Adrenal gland (tissue), 19 donors: ENCODE measurements at places on chromosomes 5 and 9. TPM values are rescaled to one million over a fixed set of nuclear protein-coding genes. Genes with fewer than 3 reads are reported as not detected.

C5orf15 gene
- 90.1 TPM for total RNA-seq

SPZ1 gene
- total RNA-seq = not detected

PTPRD gene
- 7.1 TPM for total RNA-seq

IGIP gene
- 14.6 TPM for total RNA-seq

DNA sequence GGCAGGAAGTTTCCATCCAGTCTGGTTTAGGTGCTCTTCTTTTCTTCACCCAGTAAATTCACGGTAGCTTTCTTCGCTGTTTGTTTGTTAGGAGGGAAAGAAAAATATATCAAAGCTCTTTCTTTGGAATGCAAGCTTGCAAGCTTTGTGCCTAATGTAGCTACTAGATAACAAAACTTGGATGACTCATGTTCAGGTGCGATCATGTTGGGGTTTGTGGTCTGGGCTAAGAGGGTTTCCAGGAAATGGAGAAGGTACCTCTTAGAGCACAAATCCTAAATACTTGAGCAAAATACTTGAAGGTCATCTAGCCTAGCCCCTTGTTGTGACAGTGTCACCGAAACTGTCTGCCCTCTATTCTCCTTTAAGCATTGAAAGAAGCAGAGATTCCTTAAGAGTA is 17.7 kb downstream of the SRP19 start:
- no peak for DNase-seq

DNA sequence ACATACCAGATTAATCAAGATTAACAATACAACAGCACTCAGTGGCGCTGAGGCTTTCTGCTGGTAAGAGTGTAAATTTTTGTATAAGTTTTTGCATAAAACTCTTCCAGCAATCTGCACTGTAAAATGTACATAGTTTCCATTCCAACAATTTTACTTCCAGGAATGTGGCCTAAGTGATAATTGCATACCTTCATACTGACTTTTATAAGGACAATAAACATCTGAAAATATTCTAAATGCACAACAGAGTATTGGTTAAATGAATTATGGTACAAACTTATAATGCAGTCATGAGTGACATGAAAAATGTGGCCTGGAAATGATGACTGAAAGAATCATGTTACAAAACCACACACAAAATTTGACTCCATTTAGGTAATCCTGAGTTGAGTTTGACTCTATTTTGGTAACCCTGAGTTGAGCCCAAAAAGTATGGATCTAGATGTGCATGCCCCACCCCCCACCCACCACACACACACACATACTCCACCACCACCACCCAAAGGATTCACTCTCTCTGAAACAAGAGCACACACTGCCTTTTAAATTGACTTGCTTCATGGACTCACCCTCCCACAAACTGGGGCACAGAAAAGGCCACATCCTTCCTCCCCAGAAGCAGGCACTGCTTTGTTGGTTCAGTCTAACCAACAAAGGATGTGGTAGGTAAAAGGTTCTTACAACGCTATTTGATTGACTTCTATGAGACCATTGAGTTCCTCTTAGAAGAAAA is 137.6 kb downstream of the SUSD1 start:
- DNase-seq = no peak

DNA sequence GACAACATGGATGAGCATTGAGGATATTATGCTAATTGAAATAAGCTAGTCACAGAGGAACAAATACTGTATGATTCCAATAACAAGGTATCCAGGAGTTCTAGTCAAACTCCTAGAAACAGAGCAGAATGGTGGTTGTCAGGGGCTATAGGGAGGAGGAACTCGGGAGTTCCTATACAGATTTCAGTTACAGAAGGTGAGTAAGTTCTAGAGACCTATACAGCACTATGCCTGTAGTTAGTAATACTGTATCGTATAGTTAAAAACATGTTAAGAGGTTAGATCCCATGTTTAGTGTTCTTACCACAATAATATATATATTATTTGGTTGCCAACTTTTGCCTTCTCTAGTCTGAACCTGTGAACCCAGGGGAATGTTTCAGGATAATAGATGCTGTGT is 7.9 kb upstream of the OXCT1 start:
- DNase-seq = no peak

GRCh38 chr9:68949271-68950000 is 64.5 kb downstream of the PRKACG start:
- DNase-seq = peak; percentile 33

DNA sequence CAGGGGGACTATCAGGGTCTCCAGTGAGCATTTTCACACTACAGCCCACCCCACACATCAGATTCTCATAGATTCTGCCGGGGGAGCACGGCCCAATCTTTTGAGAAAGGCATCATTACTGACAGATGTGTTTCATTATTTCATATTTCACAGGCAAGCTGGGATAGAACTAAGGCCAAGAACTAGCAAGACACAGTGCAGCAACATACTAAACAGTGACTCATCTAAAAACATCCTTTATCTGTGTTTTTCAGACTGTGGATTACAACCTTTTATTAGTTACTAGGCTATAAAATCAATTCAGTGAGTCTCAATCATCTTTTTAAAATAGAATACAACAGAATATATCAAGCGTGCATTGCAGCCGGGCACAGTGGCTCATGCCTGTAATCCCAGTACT is 59.8 kb downstream of the CPLANE1 start:
- no peak for DNase-seq

- no peak for DNase-seq
These were observed 51.7 kb downstream of the ZNF366 start for GRCh38 chr5:72455476-72455875.

- DNase-seq = no peak
These were observed 216.0 kb downstream of the KDM4C start for GRCh38 chr9:6973762-6974161.

DNA sequence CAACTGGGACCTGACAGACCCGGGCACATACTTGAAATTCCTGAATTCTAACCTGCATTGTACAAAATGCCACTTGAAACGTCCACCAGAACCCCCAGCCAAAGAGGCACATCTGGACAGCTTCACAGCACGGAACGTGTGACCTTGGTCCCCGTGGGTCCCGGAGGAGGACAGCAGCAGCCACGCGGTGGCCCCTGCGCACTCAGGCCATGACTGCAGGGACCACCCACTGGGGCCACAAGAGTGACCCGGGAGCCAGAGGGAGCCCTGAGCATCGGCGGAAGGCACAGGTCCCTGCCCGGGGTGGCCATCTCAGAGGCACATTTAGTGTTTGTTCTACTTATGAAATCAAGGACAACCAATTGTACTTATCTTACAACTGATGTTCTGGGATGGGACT is 2.1 kb upstream of the SNAPC4 start:
- no peak for DNase-seq

DNA sequence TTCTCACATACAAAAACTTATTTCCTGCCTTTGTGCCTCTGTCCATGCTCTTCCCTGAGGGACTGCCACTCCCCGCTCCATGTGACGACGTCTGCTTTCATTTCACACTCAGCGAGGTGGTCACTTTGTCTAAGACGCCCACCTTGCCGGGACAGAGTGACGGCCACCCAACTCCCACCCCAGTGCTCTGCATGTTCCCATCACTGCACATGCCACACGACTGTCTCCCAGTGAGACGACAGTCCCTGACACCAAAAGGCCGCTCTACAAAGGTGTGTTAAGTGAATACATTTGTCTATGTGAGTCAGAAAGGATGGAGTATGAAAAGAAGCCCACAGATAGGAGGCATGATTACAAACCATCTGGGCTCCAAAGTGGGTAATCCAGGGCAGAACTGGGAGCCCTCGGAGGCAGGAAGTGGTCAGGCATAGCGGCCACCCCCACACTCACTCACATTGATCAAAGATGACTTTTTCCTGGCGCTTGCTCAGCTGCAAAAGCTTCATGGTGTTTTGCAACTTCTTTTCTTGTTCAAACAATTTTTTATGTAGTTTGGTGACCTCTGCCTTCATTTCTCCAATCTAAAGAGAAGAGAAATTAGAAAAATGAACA is 185.8 kb downstream of the CDK5RAP2 start:
- DNase-seq = peak; percentile 25

GRCh38 chr5:39394946-39395345 is 29.8 kb downstream of the DAB2 start:
- no peak for DNase-seq
